ENCODE measurements at places on chromosomes 4 and X.

GRCh38 chrX:52933976-52934703 lies 24.2 kb downstream of the FAM156A start:
- peak; percentile 67 for DNase-seq

DNA sequence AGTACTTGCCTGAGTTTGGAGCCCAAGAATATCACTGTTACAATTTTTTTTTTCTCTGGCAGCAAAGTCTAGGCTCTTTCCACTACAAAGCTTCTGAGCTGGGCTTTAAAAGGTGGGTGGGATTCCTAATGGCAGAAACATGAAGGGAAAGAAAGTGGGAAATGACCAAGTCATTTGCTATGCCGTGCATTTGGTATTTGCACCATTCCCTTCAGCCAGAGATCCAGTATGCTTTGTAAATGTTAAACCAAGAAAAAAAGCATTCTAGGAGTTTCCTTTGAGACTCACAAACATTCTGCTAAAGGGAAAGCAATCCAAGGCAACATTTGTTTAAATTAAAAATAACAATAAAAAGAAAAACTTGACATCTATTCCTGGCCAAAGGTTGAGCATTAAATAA lies 451.2 kb downstream of the RAB28 start:
- DNase-seq = no peak

DNA sequence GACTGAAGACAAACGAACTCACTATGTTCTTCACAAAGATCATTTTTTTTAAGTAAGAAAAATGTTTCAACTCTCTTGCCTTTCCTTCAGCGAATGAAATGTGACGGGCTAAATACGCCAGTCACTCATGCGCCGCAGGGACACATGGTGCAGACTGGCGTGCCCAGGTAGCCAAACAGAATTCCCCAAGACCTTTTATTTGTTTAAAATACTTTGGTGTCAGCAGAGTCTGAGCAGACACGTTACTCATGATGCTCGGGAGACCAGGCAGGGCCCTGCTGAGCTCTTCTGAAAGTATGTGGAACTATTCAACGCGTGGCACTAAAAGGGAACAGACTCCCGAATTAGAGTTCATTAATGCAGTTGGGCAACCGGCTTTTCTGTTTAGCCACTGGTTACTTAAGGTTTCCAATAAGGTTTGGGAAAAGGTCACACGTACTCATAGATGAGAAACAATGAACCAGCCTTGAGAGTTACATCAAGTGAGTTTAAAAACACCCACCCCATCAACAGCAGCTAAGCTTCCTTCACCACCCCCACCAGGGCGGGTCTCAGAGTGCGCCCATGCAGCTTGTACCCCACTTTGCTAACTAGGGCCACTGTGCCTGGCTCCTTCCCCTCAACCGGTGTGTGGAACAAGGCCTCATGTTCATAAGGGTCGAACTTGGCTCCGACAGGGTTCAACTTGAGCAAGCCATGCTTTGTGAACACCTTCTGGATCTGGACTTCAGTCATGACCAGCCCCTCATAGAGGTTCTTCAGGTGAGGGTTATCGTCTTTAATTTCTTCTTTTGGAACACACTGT lies 7.3 kb downstream of the GRPEL1 start:
- no peak for DNase-seq

DNA sequence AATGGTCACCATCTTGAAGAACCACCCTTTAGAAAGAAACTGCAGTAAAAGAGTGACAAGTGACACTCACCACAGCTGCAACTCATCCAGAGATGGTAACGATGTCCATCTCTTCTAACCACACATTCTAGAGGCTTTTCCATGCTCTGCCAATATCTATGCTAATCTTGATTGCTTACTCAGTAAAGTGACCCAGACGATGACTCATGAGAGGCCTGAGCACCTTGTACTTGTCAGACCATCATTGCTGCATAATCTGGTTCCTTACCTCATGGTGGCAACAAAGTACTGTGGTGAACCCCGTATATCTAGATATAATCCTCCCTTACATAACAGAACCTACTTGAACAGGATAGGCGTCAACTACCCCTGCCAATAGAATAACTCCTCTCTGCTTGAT lies 75.6 kb downstream of the CCNG2 start:
- DNase-seq = peak; percentile 47

DNA sequence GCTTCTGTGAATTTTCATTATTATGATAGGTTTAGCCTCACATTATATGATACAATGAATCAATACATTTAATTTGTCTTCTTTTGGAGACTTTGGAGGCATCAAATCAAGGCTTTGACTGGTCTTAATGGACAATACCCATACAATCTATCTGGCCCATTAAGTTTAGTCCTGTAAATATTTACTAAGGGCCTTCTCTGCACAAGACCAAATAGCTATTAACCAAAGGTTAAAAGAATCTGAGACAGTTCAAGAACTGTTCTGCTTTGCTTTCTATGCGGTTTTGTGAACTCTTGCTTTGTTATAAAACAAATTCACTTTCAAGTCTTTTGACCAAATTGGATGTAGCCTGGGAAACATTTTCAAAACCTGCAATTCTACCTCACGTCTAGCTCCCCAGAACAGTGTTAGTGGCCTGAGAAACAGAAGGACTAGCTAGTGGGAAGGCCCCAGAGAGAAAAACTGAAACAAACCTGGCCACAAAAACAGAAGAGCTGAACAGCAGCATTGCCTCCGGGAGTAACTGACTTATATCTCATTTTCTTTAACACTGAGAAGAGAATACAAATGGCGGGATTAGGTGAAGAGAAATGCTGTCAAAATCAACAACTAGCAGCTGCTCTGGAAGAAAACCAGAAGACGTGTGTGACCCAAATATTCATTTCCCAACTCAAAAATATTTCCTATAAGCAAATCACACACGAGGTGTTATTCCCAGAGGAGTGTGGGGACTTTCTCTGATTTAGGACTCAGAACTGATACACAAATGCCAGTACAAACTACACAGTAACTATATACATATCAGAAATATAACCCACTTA lies 548 bp downstream of the TLR1 start:
- DNase-seq = no peak

- no peak for DNase-seq
These were observed 1181.4 kb downstream of the RPA4 start for GRCh38 chrX:98065151-98065550.

- no peak for DNase-seq
These were observed 203.1 kb downstream of the EPHA5 start for GRCh38 chr4:65467068-65467680.

GRCh38 chr4:108751321-108751720 lies 11.5 kb downstream of the ETNPPL start:
- no peak for DNase-seq

- no peak for DNase-seq
These were observed 10.7 kb downstream of the NAAA start for GRCh38 chr4:75930152-75930551.

- no peak for DNase-seq
These were observed 20.2 kb downstream of the CNGA2 start for GRCh38 chrX:151754641-151755215.

DNA sequence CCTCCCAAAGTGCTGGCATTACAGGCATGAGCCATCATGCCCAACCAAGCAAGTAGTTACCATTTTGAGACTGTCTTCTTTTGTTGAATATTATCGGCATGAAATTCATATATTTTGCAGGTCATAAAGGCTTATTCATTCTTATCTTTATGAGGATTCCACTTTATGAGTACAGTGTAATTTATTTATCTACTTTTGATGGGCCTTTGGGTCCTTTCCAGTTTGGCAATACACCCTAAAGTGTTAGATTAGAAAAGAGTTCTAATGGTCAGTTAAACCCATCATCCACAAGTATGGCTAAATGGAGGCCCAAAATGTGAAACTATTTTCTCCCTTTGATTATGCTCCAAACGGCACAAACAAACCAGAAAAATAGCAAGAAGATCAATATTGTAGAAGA lies 10.9 kb upstream of the ABCG2 start:
- no peak for DNase-seq

DNA sequence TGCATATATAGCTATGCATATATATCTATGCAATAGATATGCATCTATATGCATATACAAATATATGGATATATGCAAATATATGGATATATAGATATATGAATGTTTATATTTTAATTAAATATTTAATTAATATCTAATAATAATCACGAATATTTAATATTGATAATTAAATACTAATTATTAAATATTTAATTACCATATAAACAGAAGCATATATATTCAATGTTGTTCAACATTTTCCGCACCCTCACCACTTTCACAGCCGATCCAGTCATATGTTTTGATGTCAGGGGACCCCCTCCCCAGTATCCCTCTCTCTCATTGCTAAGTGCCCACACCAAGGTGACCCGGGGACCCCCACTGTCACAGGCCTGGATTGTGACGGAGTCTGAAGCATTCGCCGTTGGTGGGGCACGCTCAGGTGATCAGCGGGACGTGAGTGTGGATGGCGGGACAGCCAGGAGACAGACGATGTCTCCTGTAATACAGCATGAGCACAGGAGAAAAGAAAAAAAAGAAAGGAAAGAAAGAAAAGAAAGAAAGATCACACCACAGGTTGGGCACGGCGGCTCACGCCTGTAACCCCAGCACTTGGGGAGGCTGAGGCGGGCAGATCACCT lies 199.7 kb downstream of the CRLF2 start:
- no peak for DNase-seq

GRCh38 chr4:2606960-2607506 lies 70.6 kb downstream of the FAM193A start:
- no peak for DNase-seq

DNA sequence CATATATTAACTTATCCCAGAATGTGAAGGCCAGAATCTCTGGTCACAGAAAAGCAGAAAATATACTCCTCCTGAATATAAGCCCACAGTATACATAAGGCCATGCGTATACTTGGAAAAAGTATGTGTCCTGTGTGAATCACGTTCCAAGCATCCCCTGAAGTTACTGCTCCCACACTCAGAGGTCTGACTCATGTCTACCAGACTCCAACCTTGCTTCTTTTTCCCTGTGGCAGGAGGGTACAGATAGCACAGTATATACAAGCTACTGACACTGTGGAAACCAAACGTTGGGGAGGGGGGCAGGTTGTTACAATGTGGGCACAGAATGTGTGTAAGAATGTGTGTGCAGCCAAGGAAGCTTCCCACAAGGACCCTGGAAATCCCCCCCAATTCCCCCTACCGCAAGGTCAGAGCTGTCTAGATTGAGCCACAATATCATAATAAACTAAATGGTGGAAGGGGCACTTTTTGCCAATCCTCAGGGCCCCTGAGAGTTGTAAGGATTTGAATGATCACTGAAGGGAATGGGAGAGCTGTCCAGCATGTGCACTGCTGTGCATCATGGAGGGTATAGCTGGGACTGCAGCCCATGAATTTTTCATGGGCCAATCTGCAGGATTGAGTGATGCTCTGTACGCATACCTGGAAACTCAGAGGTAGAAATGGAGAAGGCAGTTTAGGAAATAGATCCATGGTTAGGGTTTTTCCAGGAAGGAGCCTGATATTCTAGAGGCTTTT lies 7.4 kb upstream of the RELL1 start:
- DNase-seq = peak; percentile 95

- DNase-seq = no peak
These were observed 1035.8 kb downstream of the ADGRL3 start for GRCh38 chr4:62235911-62236310.

- DNase-seq = no peak
These were observed 66.1 kb downstream of the KLHL4 start for GRCh38 chrX:87583679-87584078.

DNA sequence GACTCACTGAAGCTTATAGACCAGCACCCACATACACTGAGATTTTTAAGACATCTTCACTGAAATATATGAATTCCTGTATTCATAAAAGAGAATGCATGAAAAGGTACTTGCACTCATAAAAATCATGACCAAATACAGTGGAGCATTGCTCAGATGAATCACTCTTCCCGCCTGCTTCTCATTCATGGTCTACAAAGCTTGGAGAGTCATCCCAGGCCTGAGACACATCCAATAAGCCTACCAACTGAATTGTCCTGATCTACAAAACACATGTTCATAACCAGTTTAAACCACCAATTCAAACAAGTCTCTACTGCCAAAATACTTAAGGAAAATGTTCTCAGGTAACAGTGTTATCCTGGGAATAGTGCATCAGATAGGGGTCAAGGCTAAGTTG lies 38.1 kb downstream of the PROM1 start:
- no peak for DNase-seq

GRCh38 chr4:150342945-150343344 lies 239.0 kb upstream of the MAB21L2 start:
- no peak for DNase-seq

DNA sequence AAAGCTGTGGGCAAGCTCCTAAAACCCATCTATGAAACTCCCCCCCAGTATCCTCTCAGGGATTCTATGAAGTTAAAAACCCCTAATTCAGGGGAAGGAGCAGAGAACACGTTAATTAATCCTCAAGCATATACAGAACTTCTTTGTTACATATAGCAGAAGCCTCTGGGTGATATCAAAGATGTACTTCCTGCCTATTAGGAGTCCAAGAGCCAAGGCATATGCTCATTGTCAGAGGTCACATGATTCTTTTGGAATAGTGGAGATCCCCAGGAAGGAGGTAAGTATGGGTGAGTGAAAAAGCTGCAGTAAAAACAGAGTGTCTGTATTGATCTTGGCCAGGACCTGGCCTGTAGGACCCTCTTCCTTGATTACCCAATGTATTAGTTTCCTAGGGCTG lies 2.9 kb upstream of the SPARCL1 start:
- DNase-seq = no peak

GRCh38 chr4:136343340-136343739 lies 1189.0 kb downstream of the PCDH18 start:
- no peak for DNase-seq

- no peak for DNase-seq
These were observed 39.0 kb upstream of the PROM1 start for GRCh38 chr4:16122784-16123183.

- no peak for DNase-seq
These were observed 32.4 kb upstream of the LGI2 start for GRCh38 chr4:25063116-25063515.

DNA sequence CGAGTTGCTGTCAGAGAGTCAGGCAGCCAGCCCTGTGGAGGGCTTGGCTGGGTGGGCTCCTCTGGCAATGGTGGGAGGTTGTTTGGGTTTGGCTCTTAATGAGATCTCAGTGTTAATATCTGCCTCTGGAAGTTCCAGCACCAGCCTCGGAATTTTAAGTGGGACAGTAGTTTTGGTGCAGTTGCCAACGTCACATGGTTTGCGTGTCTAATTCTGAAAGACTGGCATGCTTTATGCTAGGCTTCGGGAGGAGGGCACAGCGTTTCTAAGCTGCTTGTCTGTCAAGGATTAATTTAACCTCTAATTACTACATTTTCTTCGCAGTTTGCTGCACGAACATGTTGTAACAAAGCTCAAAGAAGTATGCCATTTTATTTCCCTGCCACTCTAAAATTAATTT lies 9.2 kb downstream of the MAMLD1 start:
- DNase-seq = no peak

All from RCC 7860 (cell line).